SW 1271 (cell line): ENCODE measurements at places on chromosomes 4 and X.

GRCh38 chr4:158314756-158315487, 104.6 kb downstream of the TMEM144 start:
- DNase-seq, result peak; percentile 0

DNA sequence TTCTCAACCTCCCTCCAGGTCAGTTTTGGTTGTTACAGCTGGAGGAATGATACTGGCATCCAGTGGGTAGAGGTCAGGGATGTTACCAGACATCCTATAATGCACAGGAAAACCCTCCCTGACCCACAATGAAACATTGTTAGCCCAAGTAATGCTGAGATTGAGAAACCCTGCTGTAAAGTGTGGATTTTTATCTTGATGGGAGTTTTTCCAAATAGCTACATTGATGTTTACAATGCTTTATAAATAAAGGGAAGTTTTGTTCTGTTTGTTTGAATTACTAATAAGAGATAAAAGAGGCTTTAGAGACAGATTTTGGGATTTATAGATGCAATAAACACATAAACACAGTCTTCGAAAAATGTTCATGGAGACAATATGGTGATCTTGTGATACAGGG, 194.0 kb upstream of the NUDT6 start:
- DNase-seq, result no peak

DNA sequence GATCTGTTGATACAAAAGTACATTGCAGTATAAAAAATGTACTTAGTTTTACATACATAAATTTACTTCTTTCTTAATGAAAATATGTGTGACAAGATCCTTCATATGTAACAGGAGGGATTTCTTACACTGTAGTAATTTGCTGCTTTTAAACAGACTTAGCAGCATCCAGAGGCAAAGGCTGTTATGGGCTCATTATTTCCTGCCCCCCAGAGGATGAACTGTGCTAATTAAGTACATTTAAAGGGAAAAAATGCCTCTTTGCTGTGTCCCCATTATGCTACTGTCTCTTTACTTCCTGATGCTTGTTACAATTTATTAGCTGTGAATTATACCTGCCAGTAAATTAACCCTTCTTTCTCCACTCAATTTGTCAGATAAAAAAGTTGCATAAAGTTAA, 47.1 kb downstream of the NDST3 start:
- DNase-seq, result no peak

GRCh38 chr4:90113881-90114457, 13.2 kb upstream of the CCSER1 start:
- no peak for DNase-seq

DNA sequence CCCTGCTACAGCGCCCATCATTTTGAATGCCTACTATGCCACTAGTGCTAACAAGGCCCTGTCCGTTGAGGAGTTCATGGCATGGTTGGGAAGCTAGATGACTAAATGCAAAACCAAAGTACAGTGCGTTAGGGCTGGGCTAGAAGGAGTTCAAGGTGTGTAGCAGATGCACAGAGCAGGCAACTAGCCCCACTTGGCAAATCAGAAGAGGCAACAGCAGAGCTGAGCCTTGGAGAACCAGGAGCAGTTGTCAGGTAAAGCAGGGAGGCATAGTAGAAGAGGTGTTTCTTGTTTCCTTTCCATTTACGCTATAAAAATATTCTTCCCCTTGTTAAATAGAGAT, 146.6 kb upstream of the CPEB2 start:
- no peak for DNase-seq

GRCh38 chrX:12263211-12263610, 124.9 kb downstream of the FRMPD4 start:
- DNase-seq, result no peak

- peak; percentile 33 for DNase-seq
These were observed 93.3 kb downstream of the ANXA3 start for GRCh38 chr4:78644744-78645330.

- DNase-seq, result no peak
These were observed 29.8 kb downstream of the SLC39A8 start for GRCh38 chr4:102315532-102315931.

GRCh38 chrX:102840871-102841705, 96.0 kb upstream of the RAB40AL start:
- no peak for DNase-seq

DNA sequence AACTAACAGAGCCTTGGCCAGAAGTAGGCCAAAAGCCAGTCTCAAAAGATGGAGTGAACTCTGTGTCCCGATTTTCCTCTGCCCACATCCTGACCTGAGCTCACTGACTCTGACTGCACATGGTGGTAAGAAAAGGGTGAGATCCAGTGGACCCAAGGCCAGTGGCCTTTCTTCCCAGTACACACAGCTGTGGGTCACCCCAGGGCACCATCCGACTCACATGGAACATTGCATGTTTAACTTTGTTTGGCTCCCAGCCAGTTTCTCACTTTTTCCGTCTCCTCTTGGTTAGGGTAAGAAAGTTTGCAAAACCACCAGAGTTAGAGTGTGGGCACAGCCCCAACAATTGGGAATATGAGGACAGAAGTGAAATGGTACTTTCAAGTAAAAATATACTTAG, 69.8 kb downstream of the GAB1 start:
- no peak for DNase-seq

GRCh38 chr4:37663552-37663951, 22.6 kb downstream of the RELL1 start:
- DNase-seq, result no peak

DNA sequence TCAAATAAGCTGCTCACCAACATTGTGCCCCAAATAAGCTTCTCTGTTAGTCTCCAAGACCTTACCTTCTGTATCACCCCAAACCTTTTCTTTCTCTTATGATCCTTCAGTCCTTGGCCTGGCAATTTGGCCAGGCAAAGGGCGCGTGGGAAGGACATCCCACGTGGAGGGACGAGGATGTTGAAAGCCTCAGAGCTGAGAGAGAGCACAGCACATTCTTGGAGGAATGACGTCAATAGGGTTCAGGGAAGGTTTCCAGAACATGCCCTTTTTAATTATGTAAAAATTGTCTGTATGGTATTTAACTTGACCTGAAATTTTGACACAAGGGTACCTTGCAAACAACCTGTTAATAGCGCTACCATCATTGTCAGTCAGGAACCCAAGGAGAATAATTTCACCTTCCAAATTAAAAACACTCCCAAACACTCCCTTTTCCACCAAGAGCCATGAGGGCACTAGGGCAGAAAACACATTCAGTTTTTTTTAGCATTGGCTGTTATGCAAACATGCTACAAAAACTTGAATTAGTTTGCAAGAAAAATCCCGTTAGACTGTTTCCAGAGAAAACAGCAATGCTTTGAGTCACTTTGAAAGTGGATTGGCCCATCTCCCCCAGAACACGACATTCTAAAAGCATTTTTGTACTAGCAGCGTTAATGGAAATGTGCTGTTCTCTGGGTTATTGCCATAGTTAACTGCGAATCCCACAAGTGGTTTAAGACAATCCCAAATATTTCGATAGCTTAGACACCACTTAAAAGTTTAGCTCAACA, 183.2 kb upstream of the PUDP start:
- DNase-seq, result no peak

- DNase-seq, result no peak
These were observed 114.5 kb upstream of the GUCY1A1 start for GRCh38 chr4:155552180-155552579.

- peak; percentile 28 for DNase-seq
These were observed 28.4 kb downstream of the GUCY1B1 start for GRCh38 chr4:155787113-155787710.

DNA sequence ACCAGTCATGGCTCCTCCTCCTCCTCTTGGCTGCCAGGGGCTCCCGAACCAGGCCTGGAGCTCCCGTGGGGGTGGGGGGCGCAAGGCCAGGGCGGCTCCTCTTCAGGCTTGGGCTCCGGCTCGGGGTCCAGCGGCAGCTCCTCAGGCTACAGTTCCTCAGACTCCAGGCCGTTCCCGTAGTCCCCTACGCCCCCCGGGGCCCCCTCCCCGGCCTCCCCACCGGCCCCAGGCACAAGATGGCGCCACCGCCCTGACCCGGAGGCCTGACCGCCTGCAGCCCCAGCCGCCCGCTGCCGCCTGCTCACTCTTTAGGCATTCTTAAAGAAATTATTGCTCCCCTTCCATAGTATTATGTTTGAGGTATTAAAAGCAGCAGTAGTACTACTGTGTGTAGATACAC, 54.5 kb downstream of the TAF1 start:
- no peak for DNase-seq

- no peak for DNase-seq
These were observed 159.2 kb upstream of the CPEB2 start for GRCh38 chr4:14842964-14843630.

DNA sequence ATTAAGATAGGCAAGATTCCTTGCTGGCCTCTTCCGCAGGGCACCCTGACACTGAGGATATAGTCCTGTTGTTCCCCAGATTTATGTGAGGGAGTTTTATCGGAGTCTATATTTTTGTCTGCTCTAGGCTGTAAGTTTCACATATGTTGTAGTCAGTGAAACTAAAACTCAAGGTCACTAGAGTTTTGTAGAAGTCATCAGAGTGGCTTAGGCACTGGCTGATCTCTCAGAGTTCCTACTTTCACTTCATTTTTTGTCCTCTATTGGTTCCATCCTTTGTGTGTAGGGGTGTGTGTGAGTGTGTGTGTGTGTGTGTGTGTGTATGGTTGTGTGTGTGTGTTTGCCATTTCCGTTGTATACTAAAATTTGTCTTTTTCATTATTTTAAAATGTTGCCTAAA, 577.5 kb downstream of the IQCM start:
- DNase-seq, result no peak

- DNase-seq, result no peak
These were observed 25.5 kb downstream of the ASB9 start for GRCh38 chrX:15244421-15244820.

- DNase-seq, result no peak
These were observed at the start of gene DAPP1 for GRCh38 chr4:99816545-99817308. DAPP1 (plus strand) TSS chr4:99816827; CDS start chr4:99816914, 87 bp downstream.

DNA sequence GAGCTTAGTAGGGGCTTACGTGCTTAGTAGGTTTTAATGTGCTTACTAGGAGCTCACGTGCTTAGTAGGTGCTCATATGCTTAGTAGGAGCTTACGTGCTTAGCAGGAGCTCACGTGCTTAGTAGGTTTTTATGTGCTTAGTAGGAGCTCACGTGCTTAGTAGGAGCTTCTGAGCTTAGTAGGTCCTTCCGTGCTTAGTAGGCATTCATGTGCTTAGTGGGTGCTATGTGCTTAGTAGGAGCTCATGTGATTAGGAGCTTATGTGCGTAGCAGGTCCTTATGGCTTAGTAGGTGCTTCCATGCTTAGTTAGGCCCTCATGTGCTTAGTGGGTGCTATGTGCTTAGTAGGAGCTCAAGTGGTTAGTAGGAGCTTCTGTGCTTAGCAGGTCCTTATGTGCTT, 59.4 kb downstream of the SHOX start:
- DNase-seq, result no peak

GRCh38 chrX:120726294-120726693, 96.4 kb upstream of the C1GALT1C1 start:
- DNase-seq, result no peak

- no peak for DNase-seq
These were observed 140.0 kb upstream of the SCML1 start for GRCh38 chrX:17597327-17597726.

DNA sequence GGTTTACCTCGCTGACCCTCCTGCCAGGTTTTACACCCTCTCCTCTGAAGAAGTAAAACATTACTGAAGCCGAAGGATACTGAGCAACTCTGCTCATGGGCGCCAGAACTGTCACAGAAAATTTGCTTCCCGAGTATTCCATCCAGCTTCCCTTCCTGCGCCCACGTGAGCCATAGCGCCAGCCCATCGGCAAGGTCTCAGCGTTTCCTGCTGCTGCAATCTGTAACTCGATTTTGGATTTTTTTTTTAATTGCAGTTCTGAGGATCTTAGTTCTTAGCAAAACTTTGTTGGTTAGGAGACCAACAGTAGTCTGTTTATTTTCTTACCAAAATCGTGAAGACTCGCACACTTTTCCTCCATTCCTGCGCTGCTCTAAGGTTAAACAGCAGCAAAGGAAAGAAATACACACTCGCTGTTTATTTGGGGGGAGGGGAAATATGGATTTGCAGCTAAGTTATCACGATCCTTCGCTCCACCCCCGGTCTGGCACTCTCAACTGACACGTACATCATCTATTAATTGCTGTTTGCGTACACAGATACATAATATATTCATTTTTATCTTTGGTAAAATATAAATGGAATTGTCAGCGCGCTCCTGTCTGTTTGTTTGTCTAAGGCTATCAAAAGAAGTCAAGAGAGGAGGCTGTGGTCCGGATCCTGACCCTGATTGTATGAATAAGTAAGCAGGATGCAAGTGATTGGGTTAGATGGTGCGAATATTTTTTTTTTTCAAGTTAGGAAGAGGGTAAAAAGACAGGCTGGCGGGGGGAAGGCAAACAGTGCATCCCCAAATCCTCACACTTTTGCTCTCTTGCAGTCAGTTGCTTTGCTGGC, at the start of gene TLL1:
TLL1 (plus strand) TSS at position 777 of the 837 bp plus-strand sequence. CDS start 668 bp downstream, outside the sequence.
- DNase-seq, result no peak

DNA sequence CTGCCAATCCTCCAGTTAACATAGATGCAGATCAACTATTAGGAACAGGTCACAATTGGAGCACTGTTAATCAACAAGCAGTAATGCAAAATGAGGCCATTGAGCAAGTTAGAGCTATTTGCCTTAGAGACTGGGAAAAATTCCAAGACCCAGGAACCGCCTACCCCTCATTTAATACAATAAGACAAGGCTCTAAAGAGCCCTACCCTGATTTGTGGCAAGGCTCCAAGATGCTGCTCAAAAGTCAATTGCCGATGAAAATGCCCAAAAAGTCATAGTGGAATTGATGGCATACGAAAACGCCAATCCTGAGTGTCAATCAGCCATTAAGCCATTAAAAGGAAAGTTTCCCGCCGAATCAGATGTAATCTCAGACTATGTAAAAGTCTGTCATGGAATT, 20.5 kb upstream of the TRIM61 start:
- DNase-seq, result no peak
